ENCODE measurements at places on chromosomes 3 and 15.

DNA sequence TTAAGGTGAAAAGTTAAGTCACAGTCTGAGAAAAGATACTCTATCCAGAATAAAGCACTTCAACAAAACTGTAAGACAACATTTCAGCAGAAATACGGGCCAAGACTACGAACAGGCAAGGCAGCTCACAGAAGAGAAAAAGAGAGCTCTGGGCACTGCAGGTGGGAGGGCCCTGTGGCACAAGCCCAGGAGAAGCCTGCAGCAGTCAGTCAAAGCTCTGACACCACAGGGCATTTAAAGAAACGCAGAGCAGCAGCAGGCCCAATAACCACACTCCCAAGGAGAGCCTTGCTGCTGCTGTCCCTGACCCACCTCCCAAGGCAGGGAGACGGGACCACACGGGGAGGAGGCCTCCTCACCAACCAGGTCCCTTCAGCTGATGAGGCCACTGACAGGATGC is 19.2 kb downstream of the CHSY1 start:
- no peak for DNase-seq

DNA sequence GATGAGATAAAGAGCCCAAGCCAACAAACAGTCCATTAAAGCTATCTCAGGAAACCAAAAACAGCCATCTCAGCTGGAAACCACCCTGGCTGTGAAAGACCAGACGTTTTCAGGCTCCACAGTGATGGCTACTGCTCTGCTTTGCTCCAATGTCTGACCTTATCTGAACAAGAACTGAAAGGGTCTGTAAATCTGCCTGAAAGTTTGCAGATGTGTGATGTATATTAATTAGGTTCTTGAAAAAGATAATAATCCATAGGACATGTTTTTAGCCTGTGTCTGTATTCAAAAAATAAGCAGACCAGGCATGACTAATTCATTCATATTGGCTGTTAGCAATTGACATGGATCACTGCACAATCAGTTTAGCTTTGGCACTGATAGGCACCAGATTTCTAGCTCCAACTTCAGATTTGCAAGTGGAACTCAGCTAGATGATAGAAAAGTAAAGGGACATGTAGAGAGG is 611.4 kb upstream of the NAALADL2 start:
- no peak for DNase-seq

DNA sequence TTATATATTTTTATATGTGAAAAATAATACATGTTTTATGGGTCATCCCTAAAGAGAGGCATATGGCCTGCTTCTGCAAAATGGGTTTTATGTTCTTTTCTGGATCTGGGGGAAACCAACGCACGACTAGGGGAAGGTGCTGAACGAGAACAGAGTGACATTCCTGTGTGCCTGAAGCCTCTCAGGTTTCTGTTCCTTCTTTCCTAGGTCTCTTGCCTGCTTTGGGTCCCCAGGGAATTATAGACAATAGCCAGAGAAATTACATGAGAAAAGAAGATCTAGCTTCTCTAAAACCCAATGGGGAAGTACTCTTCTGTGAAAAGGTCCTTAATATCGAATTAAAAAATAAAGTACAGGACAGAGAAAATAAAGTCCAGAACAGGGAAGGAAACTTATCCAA is 66.5 kb downstream of the IGSF11 start:
- DNase-seq = no peak

- DNase-seq = no peak
Observed at GRCh38 chr3:69413551-69414207, 27.8 kb upstream of the FRMD4B start.

- no peak for DNase-seq
Observed at GRCh38 chr15:68809517-68809916, 11.2 kb downstream of the ANP32A start.

All from amygdala (tissue), 56 donors.